ENCODE measurements at places on chromosomes 12 and 14.
A peak's percentile ranks its signal among the peaks of the same experiment; 100 is the strongest.

- DNase-seq: no peak
These were observed 18.0 kb upstream of the ERBB3 start for GRCh38 chr12:56061982-56062381.

DNA sequence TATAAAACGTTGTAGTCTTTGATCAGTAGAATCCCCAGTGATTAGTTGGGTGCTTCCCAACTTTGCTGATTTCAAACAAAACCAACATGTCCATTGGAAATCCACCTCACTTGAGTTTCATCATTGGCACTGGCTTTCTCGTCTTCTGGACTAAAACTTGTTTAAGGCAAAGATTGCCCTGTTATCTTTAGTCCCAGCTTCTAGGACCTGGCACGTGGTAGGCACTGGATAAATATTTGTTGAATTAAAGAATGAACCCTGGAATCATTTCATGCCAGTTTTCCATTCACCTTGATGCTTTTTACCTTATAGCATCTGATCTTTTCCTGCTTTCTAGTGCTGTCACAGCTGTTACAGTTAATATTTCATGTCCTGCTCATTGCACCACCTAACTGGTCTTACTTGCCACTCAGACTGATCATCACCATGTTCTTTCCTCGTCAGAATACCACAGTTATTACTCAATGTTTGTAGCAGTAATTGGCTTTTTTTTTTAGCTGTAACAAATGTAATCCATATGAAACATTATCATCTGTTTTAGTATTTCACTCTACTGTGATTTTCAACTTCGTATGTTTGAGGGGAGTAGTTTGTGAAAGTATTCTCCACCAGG lies 7.3 kb upstream of the C12orf50 start:
- peak; percentile 6 for DNase-seq

DNA sequence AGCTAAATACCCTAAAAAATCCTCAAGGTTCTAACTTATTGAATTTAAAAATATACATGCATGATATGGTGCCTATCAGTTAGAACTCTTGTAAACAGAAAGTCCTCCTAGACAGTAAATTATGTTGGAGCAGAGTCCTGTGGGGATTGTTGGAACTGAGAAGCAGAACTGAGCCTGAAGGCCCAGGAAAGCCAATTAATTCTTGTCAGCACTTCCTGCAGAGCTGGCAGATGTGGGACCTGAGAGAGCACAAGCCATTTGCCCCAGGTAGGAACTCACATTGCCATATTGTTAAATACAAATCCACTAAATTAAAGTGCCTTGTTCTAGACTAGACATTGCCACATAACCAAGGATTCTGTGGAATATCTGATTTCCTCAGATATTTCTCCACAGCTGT lies 117.1 kb downstream of the RTN1 start:
- no peak for DNase-seq

DNA sequence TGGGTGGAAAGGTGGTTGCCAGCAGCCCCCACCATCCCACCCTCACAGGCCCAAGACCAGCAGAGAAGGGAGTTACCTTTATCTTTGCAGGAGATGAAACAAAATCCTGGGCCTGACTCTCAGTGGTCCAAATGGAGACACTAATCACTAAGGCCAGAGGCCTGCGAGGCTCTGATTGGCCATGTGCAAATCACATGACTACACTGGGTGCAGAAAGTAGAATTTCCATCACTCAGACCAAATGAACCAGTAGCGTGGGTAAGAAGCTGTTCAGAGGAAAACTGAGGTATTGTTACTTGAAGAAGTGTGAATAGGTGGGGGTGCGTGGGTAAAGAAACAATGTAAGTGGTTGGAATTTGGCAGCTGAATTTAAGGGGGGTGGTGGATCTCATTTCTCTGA lies 20.2 kb upstream of the PPP1CC start:
- DNase-seq: no peak

GRCh38 chr14:59096303-59096702 lies 92.2 kb upstream of the DAAM1 start:
- no peak for DNase-seq
